ENCODE measurements at places on chromosomes 1 and 21.

DNA sequence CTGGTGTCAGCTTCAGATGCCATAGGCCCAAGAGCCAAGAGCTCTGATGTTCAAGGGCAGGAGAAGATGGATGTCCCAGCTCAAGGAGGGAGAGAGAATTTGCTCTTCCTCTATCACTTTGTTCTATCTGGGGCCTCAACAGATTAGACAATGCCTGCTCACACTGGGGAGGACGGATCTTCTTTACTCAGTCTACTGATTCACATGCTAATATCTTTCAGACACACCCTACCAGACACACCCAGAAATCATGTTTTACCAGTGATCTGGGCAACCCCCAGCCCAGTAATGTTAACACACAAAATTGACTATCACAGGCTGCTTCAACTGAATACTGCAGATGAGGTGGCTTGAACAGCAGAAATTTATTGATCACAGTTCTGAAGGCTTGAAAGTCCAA is 69.0 kb downstream of the OLFML3 start:
- no peak for DNase-seq

DNA sequence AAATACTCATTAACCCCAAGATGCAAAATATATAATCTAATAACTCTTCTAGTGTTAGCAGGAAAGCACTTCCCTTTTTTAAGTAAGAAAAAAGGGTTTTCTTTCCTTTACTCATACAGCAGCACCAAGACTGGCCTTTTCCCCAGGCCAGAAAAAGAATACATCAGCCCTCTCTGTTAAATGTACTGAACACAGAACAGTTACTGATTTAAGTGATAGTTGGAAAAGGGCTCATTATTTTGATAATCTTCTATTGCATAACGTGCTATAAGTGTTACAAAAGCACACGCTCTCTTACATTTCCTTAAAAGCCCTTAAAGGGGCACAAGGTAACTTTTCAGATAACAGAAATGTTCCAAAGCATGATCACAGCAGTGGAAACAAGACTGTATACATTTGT is 142.9 kb downstream of the TIAM1 start:
- no peak for DNase-seq

- DNase-seq, result peak; percentile 64
These were observed 954 bp downstream of the RSBN1 start for GRCh38 chr1:113811156-113811887.

GRCh38 chr1:36007741-36008140 is 76.2 kb upstream of the TEKT2 start:
- no peak for DNase-seq

- no peak for DNase-seq
These were observed 27.5 kb downstream of the ZP4 start for GRCh38 chr1:237863234-237863633.

GRCh38 chr1:117780687-117781475 is 148.5 kb downstream of the GDAP2 start:
- DNase-seq, result no peak

- DNase-seq, result no peak
These were observed 54.2 kb upstream of the EPS8L3 start for GRCh38 chr1:109817881-109818270.

DNA sequence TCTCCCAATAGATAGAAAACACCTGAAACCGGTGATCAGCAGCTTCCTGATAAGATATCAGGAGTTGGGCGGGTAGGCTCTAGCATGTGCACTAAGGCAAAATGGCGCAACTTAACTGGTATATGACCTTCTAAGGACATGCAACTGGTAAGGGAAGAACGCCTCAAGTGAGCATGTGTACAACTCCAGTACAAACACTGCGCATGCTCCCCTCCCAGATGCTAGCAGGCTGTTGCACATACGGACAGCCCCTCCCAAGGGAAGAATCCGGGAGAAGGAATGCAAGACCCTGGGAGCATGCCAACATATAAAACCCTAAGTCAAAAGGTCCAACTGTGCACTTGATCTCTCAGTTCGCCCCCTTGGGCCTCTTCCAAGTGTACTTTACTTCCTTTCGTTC is 110.8 kb downstream of the TSEN15 start:
- no peak for DNase-seq

DNA sequence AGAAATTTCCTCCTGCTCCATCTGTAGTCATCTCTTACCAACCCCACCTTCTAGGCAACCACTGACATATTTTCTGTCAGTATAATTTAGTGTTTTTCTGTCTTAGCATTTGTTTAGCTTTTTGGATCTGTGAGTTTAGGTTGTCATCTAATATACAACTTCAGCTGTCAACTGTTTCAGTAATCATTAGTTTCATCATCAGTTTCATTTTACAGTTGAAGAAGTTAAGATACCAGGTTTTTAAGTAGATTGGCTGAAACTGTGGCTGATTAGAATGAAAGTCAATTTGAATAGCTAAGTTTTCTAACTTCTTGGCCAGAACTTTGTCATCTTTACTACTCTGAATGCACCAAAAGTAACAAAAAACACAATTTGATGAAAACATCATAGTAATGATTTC is 1957.3 kb downstream of the NCAM2 start:
- DNase-seq, result no peak

DNA sequence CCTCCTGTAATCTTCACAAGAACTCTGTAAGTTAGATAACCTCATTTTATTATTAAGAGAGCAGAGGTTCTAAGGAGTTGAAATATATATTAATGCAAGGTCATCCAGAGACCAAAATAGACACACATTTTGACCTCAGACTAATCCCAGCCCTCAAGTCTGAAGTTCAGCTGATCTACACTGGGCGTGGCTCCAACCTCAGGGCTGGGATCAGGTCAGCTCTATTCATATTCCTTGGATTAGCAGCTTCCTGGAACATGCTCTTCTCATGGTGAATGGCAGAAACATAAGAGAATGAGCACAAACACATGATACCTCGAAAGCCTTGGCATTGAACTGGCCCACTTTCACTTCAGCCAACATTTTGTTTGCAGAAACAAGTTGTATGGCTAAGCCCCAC is 200.8 kb upstream of the ST6GALNAC5 start:
- DNase-seq, result no peak

DNA sequence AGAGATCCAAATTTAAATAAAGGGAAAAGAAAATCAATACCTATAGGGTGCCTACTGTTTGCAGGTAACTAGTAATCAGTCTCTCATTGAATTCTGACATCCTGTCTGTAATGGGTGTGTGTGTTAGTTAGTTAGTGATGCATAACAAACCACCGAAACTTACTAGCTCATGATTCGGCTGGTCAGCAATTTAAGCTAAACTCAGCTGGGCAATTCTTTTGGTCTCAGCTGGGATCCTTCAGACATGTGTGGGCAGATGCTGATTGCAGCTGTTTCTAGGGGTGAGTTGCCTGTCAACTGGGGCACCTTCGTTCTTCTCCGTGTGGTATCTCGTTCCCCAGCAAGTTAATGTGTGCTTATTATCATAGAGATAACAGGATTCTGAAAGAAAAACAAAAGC is 40.2 kb upstream of the ZNF124 start:
- peak; percentile 6 for DNase-seq

- DNase-seq, result peak; percentile 82
These were observed 239.8 kb downstream of the LMX1A start for GRCh38 chr1:165116732-165117131.

GRCh38 chr1:40740039-40740996 is 43.3 kb upstream of the KCNQ4 start:
- DNase-seq, result no peak

- no peak for DNase-seq
These were observed 15.2 kb downstream of the PTTG1IP start for GRCh38 chr21:44858291-44858690.

GRCh38 chr1:70353601-70354331 is 756 bp downstream of the ANKRD13C start:
- peak; percentile 64 for DNase-seq

- DNase-seq, result no peak
These were observed 26.3 kb downstream of the SELENOF start for GRCh38 chr1:86887479-86888162.

DNA sequence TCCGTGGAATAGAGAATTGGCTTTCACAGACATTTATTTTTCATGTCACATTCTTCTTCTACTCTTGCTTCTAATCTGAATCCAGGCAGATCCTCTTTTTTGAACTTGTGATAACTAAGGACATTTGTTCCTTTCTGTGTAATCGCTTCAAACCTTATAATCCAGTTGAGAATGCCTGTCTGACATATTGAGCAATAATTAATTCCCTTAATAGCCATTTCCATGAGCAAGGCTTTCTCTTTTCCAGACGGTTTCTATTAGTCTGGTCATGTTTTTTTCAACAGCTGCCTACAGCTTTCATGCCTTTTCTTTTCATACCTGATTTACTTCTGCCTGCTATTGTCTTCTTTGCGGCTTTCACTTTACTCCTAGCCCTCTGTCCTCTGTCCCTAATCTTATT is 163.4 kb downstream of the CYYR1 start:
- DNase-seq, result no peak

GRCh38 chr1:189939967-189940366 is 537.7 kb downstream of the BRINP3 start:
- peak; percentile 37 for DNase-seq

GRCh38 chr1:78834201-78834741 is 172.3 kb downstream of the ADGRL4 start:
- no peak for DNase-seq

GRCh38 chr1:48006264-48006663 is 9.1 kb upstream of the TRABD2B start:
- no peak for DNase-seq

- peak; percentile 42 for DNase-seq
These were observed 1753.4 kb downstream of the MRPL39 start for GRCh38 chr21:23853796-23854379.
